ENCODE measurements at places on chromosomes 6 and 20.

- DNase-seq = no peak
Measured at GRCh38 chr20:9981829-9982228, 53.0 kb upstream of the ANKEF1 start.

DNA sequence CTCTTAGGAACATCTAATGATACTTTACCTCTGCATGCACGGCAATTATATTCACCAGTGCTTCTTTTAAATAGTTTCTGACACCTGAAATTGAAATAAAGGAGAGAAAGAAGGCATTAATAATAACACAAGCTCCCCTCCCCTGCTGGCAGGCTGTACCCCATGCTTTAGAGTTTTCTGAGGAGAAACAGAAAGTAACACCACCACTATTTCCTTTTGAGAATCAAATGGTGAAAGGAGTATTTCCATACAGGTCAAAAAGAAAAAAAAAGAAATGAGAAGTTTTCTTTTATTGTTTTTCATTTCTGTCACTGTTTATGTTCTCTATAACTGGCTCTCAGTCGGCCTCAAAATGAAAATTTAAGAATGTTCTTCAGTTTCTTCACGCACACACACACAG lies 108.1 kb downstream of the IRF4 start:
- no peak for DNase-seq

DNA sequence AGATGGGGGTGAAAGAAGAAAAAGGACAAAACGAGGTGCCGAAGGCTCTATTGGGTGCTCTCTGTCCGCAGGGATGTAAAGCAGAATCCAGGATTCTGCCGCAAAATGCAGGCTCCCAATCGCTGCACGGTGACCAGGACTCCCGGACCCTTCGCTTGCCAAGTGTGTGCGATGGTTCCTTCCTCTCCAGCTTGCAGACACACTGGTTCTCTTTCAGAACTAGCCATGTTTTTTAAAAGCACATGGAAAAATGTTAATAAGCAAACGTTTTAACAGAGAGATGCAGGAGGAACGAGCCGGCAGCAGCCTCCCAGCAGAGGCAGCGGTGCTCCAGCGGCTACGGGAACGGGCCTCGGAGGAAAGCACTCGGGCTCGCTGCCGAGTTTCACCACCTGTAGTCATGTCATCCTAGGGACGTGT lies 59.6 kb downstream of the ZNF831 start:
- DNase-seq = no peak

- DNase-seq = no peak
Measured at GRCh38 chr6:7912736-7913517, 2.3 kb upstream of the TXNDC5 start.

DNA sequence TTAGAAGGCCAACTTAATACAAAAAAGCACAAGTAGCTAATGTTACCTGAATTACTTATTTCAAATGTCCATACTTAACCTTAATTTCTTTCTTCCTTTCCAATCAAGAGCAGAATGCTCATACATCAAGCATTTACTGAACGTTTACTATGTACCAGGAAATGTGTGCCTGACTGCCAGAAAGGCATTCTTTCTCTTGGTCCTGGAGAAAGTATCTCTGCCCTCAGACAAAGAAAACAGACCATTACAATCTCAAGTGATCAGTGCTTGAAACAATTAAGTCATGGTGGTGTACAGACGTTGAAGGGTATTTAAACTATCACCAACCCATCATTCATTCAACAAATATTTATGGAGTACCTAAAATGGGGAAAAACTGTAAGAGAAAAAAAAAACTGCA lies 26.4 kb downstream of the CSNK2A1 start:
- peak; percentile 34 for DNase-seq

DNA sequence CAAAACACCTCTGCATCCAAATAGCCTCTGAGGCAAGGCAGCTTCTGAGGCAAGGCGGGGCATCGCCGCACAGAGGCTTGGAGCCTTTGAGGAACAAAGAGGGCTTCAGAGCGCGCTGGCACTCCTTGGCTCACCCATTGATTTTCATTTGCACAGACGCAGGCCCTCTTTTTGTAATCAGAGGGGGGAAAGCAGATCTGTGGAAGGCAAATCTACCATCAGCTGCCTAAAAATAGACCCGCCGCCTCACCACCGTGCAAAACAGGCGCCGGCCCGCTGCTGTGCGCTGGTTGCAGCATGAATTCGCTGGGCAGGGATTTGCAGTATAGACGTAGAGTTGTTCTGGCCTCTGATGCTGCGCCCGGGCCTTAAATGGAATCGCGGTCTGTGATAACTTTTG lies 69.9 kb upstream of the STMND1 start:
- DNase-seq = no peak

DNA sequence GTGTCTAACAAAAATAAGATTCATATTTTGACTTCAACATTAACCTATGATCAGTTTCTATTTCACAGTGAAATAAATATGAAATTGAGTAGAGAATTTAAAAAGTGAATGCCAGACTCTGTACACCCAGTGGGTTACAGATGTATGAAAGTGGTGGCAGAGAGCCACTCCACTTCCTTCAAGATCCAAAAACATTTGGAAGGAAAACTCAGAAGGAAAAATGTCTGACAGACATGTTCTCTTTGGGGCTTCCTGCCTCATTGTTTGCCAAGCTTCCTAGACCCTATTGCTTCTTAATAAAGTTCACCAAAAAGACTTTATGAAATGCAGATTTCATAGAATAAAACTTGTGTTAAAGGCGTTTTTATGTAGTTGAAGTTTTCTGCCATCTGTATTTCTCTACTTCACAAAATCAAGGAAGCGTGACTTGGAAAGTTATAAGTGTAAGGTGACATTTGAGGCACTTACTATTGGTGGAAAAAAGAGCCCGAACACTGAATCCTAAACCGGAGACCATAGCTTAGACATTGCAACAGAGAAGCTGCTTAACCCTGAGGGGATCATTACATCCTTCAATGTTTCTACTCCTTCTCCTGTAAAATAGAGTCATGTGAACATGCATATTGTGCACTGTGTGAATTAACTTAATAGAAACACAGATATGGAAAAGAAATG lies 12.8 kb downstream of the HMGCLL1 start:
- no peak for DNase-seq

GRCh38 chr6:90413867-90414266 lies 117.2 kb upstream of the BACH2 start:
- peak; percentile 55 for DNase-seq

DNA sequence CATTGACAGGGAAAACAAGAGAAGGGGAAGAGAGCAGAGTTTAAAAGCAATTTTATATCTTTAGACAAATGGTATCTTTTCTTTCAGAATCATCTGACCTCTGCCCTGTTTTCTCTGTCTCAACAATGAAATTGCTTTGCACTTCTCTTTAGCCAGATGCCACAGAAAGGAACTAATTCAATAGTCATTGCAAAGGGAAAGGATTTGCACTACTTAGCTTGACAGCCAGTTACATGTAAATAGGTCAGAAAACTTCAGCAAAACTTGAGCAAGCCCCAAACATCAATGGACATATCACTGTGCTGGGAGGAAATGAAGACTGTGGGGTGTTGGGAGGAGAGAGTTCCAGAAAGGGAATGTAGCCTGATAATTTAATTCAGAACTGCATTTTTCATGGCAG lies 181.3 kb upstream of the FAM83B start:
- no peak for DNase-seq

DNA sequence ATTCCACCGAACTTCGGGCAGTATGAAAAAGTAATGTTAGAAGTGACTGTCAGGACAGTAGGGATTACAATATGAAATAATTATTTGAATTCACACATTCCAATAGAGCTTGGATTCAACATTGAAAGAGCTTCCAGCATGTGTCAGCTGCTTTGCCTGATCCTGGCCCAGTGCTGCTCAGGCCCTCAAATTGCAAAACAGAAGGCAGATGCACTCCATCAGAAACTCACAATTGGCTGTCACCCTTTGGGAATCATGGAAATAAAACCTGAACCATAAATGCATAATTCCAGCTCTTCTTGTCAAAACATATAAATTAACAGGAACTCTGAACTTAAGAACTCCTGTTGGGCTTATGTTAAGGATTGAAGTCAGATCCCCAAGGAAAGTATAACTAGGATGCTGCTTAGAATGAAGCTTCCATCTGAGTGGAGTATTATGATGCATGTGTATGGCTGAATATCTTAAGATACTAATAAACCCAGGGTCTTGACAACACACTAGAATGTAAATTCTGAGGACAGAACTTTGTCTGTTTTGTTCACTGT lies 1.8 kb upstream of the NDUFAF4 start:
- no peak for DNase-seq

- DNase-seq = peak; percentile 44
Measured at GRCh38 chr20:2151858-2152281, 50.2 kb downstream of the STK35 start.

- DNase-seq = no peak
Measured at GRCh38 chr6:76124018-76124417, 51.6 kb upstream of the IMPG1 start.

DNA sequence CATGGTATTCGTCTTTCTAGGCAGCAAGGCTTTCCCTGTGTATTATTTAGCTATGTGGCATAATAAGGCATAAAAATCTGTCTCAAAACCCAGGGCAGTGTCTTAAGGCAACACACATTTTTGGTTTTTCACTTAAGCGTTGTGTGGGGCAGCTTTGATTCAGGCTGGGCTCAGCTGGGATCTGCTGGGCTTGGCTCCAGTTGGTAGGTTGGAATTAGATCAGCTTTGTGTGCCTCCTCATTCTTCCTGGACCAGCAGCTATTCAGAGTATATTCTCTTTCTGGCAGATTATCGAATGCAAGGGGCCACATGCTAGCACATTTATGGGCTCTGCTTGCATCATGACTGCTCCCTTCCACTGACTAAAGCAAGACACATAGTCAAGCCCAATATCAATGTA lies 487.9 kb downstream of the RFPL4B start:
- DNase-seq = no peak

DNA sequence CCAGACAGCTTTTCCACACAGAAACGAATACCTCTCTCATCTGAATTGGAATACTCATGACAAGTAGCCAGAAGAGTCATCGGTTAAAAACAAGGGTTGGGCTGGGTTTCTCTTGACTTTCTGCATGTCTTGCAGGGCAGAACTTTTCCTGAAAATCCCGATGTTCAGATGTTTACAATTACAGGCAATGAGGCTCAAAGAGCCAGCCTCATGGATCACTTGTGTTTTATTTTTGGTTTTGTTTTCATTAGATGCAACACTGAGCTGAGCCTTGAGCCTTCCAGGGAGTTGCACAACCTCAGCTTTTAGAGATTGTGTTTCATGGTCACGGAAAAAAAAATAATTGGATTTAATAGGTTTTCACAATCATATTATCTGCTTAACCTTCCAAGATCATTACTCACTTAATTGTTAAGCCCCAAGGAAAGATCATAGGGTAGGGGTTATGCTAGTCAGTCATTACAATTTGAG lies 288.1 kb upstream of the PRDM1 start:
- DNase-seq = peak; percentile 80

GRCh38 chr6:49636713-49637349 lies at the start of gene RHAG:
Gene RHAG, minus strand, starts transcription at chr6:49636839. Its CDS starts 27 bp downstream, at chr6:49636812.
- DNase-seq = no peak

DNA sequence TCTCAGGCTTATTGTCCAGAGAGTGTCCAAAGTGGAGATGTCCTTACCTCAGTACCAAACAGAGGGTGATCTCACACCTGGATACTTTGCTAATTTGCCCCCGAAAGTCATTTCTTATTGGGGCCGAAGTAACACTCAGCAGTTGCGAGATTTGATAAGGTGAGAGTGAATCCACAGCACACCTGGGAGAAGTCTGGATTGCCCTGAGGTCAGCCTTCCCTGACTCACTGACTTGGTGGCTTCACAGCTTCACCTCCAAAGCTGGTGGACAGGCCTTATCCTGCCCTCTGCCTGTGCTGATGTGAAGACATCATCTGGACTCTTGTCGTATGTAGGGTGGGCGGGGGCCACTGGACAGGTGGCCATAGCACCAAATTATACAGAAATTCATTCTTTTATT lies 101.9 kb upstream of the ARMC2 start:
- no peak for DNase-seq

DNA sequence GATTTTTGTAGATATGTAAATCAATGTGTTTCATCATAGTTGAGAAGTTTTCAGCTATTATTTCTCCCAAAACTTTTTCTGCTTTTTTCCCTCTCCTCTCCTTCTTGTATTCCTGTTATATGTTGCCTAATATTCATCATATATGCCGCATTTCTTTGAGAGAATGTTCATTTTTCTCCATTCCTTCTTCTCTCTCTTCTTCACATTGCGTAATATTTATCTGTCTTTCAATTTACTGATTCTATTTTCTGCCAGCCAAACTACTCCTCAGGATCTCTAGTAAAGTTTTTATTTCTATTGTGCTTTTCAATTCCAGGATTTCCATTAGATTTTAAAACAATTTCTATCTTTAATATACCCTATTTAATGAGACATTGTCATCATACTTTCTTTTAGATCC lies 896.8 kb downstream of the EPHA7 start:
- DNase-seq = no peak

DNA sequence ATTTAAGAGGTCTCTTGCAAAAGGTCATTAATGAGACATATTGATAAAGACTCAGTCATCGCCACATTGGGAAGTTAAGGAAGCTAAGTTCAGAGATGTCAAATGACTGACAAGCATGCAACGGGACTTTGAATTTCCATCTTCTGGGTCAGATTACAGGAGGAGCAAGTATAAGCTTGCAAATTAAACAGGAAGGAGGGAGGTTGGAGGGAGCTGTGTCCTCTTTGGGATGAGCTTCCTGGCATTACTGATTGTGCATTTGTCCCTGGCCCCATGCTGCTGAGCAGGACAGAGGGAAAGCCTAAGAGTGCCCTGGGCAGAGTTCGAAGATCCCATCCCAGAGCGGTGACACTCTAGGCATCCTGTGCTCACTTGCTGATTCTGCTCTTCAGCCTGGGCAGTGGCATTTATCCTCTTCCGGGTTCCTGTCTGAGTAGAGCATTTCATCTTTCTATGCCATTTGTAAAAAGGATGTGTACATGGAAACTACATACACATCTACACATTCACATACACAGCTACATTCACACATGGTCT lies 40.5 kb downstream of the SLC22A1 start:
- no peak for DNase-seq

GRCh38 chr6:32118782-32119628 lies 9.0 kb downstream of the ATF6B start:
- peak; percentile 88 for DNase-seq
